ENCODE measurements at places on chromosomes 7 and 10.

DNA sequence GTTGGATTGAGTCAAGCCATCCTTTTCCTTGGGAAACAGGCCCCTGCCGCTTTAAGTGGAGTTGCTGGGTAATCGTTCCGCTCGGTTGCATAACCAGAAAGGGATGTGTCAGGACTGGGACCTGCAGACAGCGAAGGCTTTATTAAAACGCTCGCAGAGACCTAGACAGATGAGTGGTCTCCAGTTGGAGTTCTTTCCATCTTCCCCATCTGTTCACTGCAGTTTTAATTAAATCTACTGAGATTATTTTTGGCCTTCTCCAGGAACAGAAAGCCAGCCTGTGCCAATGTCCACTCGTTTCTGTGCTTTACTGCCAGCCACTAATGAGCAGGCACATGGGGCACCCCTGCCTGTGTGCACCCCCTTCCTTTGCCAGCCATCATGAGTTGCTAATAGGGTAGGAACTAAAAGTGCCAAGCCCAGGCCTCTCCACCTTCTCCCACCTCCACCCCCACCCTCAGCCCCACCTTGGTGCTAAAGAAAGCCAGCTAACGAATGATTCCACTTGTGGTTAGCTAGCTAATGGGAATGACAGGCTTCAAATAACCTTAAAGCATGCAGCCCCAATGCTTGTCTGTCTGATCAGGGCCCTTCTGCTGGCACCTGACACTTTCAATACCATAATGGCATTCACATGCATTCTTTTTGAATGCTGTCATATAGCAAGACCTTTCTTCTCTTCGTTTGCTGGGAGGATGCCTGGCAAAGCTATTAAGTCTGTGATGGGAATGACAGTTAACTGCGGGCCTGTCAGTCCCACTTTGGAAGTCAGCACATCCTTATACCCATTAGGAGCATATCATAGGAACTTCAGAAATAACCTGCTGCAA, 556.8 kb upstream of the GALNT17 start:
- DNase-seq = no peak

GRCh38 chr7:140263277-140263676, 86.5 kb upstream of the KDM7A start:
- no peak for DNase-seq

- DNase-seq = no peak
These were observed 19.3 kb downstream of the OR2F1 start for GRCh38 chr7:143973870-143974416.

GRCh38 chr7:51973071-51973470, 656.5 kb upstream of the COBL start:
- no peak for DNase-seq

DNA sequence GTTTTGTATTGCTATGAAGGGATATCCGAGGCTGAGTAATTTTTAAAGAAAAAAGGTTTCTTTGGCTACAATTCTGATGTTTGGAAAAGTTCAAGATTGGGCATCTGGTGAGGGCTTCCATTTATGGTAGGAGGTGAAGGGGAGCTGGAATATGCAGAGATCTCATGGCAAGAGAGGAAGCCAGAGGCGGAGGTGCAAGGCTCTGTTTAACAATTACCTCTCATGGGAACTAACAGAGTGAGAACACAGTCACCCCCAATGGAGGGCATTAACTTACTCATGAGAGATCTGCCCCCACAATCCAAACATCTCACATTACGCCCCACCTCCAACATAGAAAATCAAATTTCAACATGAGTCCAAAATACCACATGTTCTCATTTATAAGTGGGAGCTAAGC, 62.0 kb downstream of the AKR1D1 start:
- DNase-seq = no peak

GRCh38 chr7:154302380-154302779, 250.2 kb downstream of the DPP6 start:
- no peak for DNase-seq

DNA sequence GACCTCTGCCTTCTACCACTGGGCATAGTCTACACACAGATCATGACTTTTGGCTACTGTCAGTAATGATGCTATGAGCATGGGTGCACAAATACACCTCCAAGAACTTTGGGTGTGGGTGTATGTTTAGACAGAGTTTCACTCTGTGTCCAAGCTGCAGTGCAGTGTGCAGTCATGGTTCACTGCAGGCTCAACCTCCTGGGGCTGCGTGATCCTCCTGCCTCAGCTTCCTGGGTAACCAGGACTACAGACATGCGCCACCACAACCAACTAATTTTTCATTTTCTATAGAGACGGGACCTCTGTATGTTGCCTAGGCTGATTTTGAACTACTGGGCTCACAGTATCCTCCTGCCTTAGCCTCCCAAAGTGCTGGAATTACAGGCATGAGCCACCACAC, 194.4 kb downstream of the NSUN6 start:
- no peak for DNase-seq

DNA sequence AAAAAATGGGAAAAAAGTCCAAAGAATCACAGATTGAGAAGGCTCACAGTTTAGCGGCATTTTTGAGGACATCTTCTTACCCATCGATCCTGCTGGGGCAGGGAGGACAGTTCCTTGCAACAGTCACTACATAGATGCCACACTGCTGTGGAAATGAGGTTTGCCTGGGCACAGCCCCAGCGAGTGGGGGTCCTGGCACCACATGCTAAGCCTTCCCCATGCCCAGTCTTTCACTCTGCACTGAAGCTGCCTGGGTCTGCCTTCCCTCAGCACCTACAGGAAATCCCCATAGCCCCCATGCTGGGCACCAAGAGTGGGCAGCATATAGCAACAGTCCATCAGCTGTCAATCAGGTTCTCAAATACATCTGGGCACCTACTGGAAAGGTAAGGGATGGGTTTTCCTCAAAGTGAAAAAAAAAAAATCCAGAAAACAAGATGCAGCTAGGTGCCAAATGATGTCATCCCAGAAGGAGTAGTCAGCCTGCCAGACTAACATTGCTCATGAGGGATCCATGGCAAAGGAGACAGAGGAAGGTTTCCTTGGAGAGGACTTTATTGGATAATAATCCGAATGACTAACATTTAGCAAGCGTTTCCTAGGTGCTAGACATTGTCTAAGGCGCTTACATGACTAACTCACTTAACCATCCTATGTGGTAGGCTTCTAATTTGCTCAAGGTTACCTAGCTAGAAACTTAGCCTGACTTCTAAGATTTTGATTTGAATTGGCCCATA, 125.7 kb upstream of the CXCL12 start:
- peak; percentile 74 for DNase-seq

DNA sequence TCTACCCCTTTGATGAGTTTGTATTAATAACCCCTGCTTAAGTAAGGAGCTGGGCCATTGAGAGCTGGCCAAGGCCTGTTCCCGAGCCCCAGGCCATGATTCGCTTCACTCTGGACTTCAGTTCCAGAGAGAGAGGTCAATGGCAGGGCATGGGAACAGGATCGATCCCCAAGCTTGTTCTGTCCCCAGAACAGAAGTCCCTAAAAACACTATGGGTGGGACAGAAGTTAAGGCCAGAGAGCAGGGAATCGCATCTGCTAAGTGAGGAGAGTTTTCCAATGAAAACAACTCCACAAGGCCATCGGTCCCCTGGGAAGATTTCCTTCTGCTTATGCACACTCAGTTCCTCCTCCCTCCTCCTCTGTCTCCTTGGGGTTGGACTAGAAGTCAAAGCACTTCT, 159.6 kb downstream of the LSM5 start:
- no peak for DNase-seq

GRCh38 chr7:100369105-100369504, 4.2 kb upstream of the PILRA start:
- no peak for DNase-seq

DNA sequence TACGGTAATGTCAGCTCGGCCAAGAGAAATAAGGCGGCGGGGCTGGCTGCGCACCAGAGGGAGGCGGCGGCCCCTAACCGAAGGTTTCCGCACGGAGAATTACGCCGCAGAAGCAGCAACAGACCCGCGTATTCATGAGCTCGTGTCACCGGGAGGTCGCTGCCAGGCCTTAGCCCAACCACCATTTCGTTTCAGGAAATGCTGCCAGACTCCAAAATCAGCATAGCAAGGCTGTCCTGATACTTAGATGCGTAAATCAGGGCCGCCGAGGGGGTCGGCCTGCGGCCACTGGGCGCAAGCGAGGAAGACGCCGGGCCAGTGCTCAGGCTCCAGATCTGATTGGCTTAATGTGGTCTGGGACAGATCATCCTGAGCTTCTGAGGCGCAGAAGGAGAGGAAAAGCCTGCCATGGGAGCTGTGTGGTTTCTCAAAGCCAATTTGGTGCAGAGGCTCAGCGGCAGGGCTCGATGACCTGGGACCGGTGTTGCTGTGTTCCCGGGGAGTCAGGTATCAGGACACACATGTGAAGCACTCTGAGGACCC, 247.9 kb downstream of the BAMBI start:
- no peak for DNase-seq

DNA sequence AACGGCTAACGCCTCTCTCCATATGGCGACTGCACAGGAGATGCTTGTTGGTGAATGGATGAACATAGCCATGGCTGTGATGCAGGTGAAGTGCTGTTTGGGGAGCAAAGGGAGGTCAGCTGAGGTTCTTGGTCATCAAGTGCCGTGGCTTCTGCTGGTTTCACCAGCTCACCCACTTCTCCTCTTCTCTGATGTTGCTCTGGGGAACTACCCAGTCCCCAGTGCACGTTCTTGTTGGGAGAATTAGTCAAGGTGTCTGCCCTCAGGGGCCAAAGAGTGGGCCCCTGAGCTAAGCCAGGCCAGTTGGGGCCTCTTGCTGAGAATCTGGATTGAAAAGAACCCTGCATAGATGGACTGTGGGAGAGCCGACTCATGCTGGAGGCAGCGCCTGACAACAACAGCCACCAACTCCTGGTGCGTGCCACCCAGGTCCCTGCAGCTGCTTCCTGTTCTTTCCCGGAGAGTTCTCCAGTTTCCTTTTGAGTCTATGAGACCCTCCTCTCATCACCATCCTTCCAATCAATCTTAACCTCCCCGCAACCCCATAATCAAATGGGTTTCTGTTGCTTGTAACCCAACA, 3.0 kb downstream of the BTBD16 start:
- no peak for DNase-seq
